ENCODE measurements at places on chromosomes 5 and 9.
A peak's percentile ranks its signal among the peaks of the same experiment; 100 is the strongest.

GRCh38 chr9:107830479-107830878, 340.9 kb upstream of the KLF4 start:
- DNase-seq, result no peak

DNA sequence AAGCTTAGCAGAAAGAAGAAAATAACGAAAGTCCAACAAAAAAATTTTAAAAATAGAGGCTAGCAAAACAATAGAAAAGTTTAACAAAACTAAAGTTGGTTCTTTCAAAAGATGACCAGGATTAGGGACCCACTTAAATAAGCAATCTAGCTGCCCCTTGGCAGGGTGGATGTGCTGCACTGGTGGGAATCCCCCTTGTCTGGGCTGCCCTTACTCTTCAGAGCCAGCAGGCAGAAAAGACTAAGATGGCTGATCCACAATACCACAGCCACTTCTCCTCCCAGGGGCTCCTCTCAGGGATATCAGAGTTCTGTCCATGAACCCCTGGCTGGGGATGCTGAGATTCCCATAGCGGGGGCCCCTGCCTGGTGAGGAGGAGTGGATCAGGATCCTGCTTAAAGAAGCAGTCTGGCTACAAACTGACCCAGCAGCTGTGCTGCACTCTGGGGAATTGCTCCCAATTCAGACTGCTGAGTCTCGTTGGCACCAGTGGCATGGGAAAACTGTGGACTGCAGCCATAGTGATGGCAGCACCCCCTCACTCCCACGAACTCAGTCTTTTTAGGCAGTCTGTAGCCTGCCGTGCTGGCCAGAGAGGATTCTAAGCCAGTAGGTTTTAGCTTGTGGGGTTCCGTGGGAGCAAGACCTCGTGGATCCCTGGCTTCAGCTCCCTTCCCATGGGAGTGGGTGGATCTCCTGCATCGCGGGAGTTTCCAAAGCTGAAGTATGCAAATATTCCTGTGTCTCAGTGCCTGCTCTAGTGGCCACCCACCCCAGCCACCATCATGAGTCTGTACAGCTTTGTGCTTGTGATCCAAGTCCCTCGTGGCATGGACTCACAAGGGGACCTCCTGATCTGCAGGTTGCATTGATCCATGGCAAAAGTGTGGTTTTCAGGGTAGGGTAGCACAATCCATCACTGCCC, 2.9 kb upstream of the INSL6 start:
- no peak for DNase-seq

DNA sequence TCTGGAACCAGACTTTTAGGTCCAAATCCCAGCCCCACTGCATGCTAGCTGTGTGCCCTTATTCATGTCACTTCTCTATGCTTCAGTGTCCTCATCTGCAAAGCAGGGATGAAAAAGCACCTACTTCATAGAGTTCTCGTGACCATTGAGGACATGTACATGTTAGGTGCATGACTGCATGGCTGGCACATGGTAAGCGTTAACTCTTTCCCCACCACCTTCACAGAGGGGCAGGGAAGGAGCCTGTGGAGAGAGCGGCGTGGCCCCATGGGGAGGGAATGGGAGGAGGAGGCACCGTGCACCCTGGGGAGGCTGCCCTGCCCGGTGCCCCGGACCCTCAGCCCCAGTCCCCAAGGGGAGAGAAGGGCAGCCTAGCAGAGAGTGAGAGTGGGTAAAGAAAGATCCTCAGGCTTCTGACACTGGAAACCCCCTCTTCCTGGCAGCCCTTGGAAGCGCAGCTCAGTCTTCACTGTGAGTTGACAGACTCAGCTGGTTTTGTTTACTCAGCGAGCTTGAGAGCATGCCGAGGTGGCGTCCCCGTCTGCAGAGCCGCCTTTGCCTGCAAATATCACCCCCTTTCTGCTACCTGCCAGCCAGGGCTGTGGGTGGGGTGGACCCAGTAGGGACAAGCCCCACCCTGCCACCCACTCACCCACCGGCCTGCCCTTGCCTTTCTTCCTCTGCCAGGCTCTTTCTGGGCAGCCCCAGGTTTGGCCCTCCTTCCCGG, 10.6 kb upstream of the ANGPTL2 start:
- DNase-seq, result no peak

DNA sequence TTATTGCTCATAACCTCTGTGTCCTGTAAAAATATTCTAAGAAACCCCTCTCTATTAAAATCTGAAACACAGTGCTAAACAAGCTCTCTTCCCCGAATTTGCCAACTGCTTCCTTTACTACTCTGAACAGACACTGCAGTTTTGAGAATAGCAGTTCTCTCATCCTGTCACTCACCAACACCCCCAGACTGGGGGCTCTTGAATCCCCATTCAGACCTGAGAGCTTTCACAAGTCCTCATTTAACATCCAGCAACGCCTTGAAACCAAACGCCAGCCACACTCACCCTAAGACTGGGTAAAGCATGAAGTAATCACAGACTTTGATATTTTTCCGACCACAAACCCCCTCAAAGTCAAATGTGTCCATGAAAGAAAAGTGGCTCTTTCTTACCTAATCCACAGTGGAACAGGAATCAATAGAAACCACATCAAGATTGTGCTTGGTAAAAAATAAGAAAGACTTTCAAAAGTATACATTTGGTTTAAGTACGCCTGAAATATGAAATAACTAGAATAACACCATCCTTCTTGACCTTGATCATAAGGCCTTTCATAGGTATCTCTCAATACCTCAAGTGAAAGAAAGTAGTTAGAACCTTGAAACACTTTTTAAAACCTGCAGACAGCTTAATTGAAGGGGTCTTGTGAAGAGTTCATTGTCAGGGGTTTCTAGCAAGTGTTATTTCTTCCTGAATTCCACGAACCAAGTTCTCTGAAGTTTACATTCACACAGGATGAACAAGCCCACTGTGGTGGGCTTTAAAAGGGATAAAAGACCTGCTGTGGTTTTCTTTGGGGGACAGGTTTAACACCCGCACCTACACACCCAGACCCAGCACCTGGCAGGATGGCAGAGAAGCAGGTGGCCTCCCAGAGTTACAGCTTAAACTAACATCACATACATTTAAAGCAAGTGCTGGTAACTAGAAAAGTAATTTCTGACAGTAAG, 412.6 kb downstream of the MLLT3 start:
- DNase-seq, result peak; percentile 60

GRCh38 chr5:115202952-115203351, 33.2 kb upstream of the TRIM36 start:
- no peak for DNase-seq

- DNase-seq, result no peak
These were observed 32.9 kb downstream of the NXNL2 start for GRCh38 chr9:88567870-88568269.

DNA sequence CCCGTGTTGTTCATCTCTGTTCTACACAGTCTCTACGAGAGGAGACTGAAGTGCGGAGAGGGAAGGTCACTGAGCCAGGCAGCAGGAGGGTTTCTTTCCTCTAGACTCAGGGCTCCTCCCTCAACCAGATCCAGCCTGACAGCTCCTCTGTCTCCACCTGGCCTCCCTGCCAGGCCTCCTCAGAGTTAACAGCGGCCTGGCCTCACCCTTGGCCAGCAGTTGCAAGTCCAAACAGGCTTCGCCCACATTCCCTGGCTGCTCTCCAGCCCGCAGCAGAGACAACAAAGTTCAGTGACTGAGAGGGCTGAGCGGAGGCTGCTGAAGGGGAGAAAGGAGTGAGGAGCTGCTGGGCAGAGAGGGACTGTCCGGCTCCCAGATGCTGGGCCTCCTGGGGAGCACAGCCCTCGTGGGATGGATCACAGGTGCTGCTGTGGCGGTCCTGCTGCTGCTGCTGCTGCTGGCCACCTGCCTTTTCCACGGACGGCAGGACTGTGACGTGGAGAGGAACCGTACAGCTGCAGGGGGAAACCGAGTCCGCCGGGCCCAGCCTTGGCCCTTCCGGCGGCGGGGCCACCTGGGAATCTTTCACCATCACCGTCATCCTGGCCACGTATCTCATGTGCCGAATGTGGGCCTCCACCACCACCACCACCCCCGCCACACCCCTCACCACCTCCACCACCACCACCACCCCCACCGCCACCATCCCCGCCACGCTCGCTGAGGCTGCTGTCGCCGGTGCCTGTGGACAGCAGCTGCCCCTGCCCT, at the start of gene HRCT1:
TSS of gene HRCT1 (plus strand) at position 291 of the 768 bp plus-strand sequence. CDS start at position 377, 86 bp downstream.
- DNase-seq, result no peak

DNA sequence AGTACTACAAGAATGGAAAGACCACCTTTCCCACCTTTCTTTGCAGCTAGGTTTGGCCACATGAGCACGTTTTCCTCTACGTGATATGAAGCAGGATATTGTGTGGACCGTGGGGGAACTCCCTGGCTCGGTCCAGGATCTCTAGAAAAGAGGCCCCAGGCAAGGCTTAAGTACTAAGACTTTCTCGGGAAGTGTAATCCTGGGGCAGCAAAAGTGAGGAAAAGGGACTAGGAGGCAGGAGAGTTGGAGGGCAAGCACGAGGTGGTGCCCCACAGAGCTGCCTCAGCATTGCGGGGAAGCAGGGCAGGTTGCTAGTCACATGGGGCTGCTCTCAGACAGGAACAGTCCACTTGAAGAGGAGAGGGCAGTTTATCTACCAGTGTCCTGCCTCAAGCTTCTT, 235.1 kb downstream of the GADD45G start:
- no peak for DNase-seq

- no peak for DNase-seq
These were observed 51.0 kb downstream of the PTPDC1 start for GRCh38 chr9:94135222-94135621.

GRCh38 chr9:5553211-5553610, 42.9 kb downstream of the PDCD1LG2 start:
- DNase-seq, result no peak

DNA sequence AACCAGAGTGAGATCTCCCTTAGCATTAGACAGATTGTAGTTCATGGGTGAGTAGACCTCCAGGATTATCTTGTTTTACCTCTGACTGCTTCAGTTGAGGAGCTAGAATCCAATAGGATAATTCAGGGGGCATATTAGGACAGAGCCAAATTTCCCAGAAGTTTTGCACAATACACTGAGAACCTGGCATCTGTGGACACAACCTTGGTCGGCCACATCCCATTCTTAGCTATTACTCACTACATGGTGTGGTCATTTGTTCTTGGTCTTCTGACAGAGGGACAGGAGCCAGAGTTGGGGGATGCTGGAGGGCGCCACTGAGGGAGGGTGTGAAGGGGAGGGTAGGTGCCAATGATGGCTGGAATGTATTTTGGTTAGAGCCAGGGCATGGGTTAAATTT, 66.6 kb downstream of the NPR3 start:
- no peak for DNase-seq

DNA sequence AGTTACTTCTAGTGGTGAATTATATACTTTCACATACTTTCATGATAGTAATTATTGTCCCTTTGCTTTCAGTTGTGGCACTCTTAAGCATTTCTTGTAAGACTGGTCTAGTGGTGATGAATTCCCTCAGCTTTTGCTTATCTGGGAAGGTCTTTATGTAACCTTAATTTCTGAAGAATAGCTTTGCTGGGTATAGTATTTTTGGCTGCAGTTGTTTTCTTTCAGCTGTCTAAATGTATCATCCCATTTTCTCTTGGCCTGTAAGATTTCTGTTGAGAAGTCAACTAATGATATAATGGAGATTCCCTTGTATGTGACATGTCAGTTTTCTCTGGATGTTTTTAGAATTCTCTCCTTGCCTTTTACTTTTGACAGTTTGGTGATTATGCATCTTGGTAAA, 41.0 kb downstream of the TMEM38B start:
- DNase-seq, result no peak

DNA sequence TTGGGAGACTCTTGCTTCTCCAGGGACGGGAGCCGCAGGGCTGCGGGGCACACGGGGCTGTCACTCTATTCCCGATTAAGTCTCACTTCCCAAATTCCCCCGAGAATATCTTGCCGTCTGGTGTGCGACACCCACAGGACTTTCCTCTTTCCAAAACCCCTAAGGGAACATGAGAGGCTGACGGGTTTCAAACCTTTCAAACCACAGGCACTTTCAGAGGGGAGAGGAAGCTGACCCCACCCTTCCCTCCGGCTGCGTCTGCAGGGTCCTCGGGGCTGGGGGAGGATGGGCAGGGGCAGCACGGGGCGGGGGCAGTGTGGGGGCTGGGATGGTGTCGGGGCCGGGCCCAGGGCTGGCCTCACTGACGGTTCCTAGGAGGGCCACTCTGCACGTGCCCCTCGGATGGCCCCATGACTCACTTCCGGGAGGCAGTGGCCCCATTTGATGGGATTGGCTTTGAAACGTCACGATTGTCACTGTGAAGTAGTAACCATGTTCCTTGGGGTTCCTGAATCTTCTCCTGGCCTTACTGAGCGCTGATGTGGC, 38.2 kb downstream of the SLC9A3 start:
- DNase-seq, result no peak

DNA sequence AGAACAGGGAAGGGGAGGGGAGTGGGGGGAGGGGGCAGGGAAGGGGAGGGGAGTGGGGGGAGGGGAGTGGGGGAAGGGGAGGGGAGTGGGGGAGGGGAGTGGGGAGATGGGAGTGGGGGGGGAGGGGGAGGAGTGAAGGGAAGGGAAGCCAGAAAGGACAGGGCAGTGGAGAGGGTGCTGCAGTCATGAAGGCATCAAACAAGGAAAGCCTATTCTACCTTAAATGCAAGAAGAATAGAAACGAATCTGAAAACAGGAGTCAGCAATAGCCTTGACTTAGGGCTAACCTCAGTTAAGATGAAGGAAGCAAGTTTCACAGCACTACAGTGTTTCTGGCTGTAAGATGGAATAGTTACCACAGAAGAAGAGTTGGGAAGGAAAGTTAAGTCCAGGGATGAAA, 59.5 kb downstream of the CAMSAP1 start:
- no peak for DNase-seq

DNA sequence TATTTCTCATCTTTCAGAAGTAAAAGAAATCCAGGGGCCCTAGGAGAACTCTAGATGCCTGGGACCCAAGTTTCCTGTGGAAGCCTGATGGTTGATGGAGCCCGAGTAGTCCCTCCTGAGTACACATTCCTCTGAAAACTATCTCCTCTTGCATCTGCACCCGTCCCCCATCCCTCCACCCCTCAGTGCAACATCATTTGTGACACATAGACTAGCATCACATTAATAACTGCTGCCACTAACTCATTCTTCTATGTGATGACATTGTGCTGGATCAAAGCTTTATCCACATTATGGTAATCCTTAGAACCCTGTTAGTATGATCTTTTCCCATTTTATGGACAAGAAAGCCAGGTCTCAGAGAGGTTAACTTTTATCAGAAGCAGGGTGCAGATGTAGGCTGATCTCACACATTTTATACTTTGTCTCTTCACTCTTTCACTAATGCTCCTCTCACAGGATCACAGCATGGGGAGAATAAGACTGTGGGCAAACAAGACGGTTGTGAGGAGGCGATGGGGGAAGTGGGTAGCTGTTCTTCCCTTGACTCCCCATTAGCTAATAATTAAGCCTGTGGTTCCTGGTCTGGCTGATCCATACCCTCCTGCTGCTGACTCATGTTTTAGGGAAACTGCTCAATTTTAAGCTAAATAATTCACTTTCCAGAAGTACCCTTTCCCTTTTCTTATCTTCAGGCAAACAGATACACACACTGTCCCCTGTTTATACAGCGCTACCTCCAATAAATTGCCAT, 3.9 kb upstream of the HK3 start:
- no peak for DNase-seq

DNA sequence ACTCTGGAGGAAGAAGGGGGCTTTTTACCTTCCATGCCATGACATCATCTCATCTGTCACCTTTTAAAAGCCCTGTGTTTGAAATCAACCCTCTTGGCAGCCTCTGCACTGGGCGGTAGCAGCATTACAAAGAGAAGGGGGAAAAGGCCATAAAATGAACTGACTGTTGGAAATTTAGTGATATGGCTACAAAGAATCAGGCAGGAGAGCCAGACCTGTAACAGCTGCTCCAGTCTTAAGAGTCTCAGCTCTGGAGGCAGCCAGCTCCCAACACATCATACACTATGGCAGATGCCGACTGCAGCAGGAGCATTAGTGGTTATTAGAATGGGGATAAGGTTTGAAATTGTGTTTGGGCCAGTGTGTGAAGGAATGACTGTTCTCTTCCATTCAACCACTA, 257.5 kb downstream of the DMAC1 start:
- DNase-seq, result no peak

Measured in CD4-positive, alpha-beta T cell treated with Interleukin-2 at 100 ng/mL for 4 hours (primary cell).